NCI-H69 (cell line): ENCODE measurements at places on chromosomes 5 and 9.

DNA sequence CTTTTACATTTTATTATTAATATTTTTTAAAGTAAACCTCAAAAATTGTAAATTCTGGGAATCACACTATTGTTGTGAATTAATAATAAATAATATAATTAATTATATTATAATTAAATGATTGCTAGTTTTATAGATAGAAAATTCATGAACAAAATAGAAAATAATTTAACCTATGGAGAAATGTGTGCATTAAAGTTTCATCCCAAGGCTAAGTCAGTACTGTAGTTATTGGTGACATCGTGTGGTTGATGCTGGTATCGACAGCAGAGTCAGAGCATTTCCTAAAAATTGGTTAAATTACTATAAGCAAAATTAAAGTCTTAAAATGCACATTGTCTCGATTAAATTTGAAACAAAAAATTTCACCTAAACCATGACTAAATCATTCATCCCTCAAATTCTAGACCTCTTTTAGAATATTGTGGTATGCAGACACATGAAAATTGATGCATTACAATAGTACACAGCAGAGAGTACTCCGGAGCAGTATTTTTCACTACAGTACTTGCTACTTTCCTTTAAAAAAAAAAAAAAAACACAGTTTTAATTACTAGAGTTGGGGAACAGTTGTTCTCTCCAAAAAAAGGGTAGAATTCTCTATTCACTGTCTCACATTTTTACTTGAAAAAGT, 73.9 kb downstream of the RORB start:
- DNase-seq: peak; percentile 43

- DNase-seq: no peak
Observed at GRCh38 chr9:136304981-136305380, 1.1 kb upstream of the CCDC187 start.

DNA sequence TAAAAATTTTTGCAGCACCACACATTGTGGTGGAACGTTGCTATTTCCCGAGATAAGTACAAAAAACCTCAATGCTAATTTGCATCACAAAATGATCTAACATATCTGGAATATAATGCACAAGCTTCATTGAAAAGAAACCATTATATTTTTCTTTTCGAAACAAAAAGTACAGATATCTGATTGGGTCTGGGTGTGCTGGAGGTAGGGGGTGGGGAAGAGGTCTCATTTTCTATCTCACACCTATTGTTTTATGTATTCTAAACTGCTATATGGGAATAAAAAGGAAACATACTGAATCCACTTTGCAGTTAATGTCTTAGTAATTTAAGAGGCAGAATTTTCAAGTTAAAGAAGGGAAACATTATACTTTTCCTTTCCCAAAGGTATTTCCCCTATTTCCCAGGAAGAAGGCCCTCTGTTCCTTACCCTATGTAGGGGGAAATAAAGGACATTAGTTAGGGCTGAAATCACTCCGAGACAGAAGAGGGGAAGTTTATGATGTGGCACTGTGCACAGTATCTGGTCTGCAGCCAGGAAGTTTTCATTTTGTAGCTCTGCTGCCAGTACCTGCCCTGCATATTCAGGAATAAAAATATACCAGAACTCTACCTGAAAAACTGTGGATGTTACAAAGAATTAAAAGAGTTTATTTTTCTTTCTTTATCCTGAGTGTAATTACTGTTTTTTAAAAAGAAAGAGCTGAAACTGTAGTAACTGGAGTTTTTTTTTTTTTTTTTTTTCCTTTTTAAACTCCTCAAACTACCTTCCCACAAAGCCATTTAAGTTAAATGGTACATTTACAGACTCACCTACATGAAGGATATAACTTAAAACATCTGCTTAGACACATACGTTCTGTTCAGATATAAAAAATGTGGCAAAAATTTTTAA, 7.4 kb downstream of the MEF2C start:
- DNase-seq: peak; percentile 16

DNA sequence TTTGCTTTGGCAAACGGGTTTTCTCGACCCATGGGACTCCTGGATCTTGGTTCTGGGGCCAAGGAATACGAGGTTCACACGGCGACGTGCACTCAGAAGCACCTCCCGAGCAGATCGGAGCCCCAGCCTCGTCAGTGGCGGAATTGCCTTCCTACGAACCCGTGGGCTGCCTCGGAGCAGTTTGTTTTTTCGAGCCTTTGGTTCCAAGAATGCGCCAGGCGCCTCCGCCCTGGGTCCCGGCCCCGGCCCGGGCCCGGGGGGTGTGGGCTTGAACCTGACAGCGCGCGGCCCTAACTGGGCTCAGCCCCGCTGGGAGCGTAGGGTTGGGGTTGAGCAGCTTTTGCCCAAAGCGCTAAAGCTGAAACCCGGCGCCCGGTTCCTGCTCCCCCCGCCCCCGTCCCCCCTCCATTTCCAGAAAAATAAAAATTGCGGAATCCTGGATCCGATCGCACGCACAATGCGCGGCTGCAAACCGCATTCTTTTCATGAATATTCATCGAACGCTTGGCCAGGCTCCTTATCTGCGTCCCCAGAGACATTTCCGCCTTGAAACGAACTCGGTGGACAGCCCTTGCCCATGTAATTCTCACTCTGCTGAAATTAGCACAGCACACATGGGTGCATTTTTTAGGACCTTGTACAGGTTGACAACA, 1.0 kb downstream of the BASP1 start:
- peak; percentile 69 for DNase-seq

- no peak for DNase-seq
Observed at GRCh38 chr5:96772111-96772510, 35.6 kb downstream of the ERAP1 start.

- no peak for DNase-seq
Observed at GRCh38 chr5:32182463-32183063, 8.4 kb upstream of the GOLPH3 start.

GRCh38 chr9:81894891-81895290, 33.3 kb upstream of the SPATA31D4 start:
- DNase-seq: no peak
